ENCODE measurements at places on chromosomes 5 and 9.

DNA sequence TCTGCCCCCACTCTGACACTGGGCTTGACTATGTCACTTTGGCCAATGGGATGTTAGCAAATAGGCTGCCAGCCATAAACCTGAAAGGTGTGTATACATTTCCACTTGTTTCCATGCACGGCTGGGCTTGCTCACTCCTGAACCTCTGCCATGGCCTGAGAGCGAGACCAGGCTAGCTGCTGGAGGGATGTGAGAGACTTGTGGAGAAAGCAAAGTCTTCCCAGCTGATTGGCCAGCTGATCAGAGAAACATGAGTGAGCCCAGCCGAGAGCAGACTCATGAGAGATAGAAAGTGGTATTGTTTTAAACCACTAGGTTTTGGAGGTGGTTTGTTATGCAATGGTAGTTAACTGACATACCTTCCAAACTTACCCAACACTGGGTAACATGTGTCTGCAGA lies 13.9 kb downstream of the FAM193B start:
- DNase-seq: no peak

- DNase-seq: no peak
Measured at GRCh38 chr9:133135146-133135745, 14.2 kb upstream of the RALGDS start.

DNA sequence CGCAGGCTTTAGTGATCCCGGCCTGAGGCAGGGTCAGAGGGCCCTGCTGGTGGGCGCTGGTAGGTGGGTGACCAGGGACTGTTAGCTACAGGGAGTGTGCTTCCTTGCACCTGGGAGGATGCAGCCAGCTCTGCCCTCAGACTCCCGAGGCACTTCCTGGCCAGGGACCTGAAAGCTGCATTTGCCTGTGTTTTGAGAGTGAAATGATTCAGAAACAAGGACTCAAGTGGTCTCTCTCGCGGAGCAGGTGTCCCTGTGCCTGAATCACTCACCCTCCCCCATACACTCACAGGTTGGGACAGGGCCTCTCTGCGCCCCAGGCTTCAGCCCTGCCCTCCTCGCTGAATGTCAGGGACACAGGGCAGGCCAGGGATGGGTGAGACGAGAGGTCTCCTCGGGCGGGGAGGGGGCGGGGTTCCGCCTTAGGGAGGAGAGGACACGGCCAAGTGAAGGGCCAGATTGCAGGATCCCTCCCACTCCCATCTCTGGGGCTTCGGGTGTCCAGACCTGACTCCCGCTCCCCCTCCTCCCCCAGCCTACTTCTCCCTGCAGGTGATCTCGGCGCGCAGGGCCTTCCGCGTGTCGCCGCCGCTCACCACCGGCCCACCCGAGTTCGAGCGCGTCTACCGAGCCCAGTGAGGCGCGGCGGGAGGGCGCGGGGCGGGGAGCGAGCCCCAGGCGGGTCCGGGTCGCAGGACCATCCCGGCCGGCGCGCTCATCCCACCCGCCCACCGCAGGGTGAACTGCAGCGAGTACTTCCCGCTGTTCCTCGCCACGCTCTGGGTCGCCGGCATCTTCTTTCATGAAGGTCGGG lies 1.5 kb downstream of the LTC4S start:
- DNase-seq: no peak

GRCh38 chr5:96905864-96906263 lies 29.6 kb downstream of the ERAP2 start:
- no peak for DNase-seq

DNA sequence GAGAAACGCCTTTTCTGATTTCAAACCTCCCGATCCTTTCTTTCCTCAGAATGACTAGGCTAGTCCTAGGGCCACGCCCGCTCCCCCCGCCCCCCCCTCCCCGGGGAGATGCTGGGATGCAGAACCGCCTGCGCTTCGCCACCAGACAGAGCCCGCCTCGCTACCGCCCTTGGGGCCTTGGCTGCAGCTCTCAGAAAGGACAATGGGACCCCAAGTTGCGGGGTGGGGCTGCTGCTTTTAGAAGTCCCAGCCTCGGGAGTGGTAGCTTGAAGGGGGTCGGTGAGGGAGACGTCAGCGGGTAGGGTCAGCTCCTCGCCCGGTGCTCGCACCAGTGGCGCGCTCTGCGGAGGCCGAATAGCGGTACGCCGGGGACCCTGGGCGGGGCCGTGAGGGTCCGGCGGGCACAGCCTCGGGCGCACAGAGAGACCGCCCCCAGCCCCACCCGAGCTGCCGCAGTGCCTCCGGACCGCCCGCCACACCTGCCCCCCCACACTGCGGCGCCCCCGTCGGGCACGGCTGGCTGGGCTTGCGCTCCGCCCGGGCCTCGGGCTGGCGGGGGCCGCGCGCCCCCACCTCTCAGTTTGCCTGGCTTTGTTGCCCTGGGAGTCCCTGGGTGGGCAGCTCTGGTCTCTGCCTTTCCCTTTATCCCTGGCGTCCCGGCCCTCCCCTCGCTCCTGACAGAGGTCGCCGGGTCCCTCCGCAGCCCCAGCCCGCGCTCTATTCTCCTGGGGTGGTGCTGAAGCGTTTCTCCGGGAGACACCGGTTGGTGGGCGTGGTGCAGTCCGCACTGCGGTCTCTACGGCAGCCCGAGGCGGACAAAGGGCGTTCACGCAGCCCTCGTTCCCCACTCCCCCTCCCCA lies 1.2 kb downstream of the MAP1B start:
- DNase-seq: peak; percentile 51

DNA sequence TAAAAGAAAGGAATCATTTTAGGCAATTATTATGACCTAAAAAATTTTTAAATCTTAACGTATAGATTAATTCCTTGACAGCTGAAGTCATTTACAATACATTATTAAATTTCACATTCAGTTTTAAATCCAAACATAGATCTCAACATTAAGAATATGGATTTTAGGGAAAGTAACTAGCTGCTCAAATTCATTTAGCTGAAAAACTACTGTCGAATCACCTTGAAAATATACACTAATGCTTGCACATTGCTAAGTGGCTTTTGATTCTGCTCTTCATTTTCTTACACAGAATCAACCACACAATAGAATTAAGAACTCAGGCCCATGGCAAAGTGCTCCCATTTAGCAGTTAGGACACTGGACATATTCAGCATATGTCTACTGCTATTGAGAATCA lies 454.2 kb downstream of the RAB3C start:
- DNase-seq: no peak

- no peak for DNase-seq
Measured at GRCh38 chr5:112475747-112476365, 56.8 kb upstream of the EPB41L4A start.

- DNase-seq: no peak
Measured at GRCh38 chr5:94240596-94240992, 377.8 kb downstream of the KIAA0825 start.

DNA sequence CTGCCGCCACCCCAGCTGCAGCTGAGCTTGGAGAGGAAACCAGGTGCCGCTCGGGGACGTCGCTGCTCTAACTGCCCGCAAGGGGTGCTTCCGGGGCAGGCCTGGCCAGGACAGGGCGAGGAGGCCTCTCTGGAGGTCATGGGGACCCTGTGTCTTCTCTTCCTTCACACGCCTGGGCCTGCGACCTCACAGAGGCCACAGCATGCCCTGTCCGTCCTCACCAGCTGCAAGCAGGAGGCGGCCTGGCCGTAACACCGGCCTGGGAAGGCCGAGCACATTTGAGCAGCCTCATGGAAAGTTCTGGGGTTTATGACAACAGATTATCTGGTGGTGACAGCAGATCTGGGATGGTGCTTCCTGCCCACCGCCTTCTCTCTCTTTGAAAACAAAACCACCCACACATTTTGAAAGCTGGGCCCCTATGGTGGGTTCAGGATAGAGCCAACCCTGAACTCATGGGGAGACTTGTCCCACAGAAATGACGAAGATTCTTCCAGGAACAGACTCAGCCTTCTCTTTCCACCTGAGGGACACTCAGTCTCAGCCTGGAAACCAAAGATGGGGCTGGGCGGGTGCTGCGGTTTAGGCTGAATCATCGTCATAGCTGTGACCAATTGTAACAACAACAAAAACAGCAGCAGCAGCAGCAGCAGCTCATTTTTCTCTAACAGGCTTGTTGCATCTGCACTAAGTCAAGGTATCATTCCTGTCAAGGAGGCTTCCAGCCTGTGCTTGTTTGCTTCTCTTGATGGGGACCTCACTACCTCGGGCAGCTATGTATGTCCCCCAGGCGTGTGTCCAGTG lies 99.6 kb upstream of the RAPGEF1 start:
- no peak for DNase-seq

DNA sequence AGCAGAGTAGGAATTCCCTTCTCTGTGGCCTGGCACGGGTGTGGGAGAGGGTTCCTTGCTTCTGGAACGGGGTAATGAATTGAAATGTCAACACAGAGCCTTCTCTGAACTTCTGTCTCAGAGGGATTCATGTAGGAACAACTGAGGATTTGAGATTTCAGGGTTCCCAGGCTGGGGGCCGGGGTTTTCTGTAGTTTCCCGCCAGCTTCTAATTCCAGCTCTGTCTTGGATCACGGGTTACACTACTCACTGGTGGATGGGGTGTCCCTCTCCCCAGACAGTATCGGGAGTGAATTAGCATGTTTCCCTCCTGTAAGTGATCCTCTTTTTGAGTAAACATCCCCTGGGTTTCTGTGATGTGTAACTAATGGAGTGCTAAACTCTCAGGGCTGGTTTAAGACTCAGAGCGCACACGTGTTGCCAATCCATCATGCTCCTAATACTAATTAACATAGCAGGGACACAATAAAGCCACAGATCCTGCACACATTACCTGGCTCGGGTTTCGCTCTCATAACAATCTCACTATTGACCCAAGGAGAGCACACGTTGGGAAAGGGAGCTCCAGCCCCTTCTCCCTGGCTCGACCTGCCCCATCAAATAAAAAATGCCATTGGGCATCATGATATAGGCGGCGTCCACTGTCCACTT lies 18.1 kb upstream of the DMRT2 start:
- DNase-seq: no peak

DNA sequence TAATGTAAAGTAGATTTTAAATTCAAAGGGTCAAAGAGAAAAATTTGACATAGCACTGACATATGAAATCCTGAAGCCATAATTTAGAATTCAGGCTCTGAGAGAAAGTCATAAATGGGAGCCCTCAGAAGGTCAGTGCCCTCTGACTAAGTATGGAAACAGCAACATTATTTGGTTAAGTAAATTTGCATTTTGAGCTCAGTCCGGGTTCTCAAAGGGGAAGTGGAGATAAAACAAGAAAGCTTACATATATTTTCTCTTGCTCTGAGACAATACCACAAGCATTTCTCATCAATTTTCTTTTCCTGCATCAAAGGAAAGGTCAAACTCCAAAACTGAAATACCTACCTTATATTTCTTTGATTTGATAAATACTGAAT lies 348.0 kb downstream of the SEMA5A start:
- DNase-seq: no peak
